Amniotic epithelial cell (primary cell): ENCODE measurements at places on chromosomes 3 and 15.

DNA sequence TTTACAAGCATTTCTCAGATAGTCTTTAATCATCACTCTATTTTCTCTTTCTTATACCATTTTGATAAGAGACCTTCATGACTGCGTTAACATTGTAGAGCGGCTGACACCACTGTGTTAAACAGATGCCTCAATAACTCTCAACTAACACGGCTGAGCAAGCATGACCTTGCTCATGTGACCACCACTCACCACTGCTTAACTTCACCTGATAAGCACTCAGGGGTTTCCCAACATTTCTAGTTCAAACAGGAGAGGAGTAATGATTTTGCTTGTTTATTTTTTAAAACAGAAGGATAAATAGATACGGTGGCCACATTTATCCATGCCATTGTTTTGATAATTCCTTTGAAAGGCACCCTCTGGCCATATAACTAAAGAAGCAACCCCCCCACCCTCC lies 37.7 kb upstream of the TMEM45A start:
- peak; percentile 64 for DNase-seq

DNA sequence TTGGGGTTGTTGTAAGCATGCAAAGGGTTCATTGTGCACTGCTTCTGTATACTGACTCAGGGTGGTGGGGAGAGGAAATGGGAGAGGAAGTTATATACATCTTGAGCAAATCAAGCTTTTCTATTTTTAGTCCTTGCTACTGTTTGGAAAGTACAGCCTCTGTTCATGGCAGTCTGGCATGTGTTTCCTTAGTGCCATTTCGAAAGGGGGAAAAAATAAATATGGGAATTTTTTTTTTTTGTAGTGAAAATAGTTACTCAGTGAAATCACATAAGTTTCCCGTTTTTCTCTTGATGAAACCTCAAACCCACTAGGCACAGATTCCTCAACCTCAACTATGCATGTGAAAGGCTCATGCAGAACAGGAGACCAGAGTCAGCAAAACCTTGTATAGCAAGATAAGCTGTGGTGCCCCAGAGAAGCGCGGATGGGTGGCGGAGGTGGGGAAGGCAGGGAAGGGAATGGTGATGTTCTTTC lies 353.3 kb downstream of the LPP start:
- DNase-seq, result peak; percentile 99

DNA sequence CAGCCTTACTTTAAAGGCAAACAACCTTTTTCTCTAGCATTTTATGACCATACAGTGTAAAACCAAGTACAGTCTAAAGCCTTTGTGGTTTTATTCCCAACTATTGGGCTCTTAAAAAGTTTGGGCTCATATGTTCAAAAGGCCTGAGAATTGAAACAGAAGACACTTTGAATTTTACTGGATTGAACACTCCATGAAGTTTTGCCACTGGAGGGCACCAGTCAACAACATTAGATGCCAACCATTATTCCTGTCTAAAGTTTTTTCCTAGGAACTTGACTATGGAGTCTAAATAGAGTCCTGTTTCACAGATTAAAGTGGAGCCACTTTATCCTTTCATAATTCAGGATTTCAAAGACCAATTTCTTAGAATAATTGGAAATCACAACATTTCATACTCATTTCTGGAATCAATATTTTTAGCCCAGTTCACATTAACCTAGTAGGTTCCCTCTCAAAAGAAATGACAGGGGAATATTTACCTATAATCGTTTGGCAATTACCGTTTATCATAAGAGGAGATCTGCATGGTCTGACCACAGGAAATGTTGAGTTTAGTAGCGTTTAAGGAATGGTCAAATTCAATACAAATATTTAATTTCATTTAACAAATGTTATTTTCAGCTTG lies 244.1 kb upstream of the PDZRN3 start:
- DNase-seq, result peak; percentile 21

DNA sequence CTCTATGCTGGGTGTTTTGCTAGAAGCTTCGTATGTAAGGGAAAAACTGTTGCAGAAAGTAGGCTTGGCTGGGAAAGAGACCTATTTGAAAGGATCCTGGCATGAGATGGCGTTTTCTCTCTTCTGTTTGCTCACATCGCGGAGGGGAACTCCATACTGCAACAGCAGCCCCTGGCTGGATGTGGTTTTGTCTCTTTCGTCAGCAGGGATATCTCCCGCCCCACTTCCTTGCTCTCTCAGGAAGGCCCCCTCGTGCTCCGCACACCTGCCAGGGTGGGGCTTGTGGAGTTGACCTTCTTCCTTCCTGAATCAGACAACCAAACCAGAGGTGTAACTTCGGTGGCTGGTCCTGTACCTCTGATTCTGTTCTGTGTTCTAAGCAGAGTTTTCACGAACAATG lies 26.4 kb upstream of the MYZAP start:
- peak; percentile 22 for DNase-seq

GRCh38 chr3:192851821-192852372 lies 65.8 kb downstream of the MB21D2 start:
- peak; percentile 79 for DNase-seq

DNA sequence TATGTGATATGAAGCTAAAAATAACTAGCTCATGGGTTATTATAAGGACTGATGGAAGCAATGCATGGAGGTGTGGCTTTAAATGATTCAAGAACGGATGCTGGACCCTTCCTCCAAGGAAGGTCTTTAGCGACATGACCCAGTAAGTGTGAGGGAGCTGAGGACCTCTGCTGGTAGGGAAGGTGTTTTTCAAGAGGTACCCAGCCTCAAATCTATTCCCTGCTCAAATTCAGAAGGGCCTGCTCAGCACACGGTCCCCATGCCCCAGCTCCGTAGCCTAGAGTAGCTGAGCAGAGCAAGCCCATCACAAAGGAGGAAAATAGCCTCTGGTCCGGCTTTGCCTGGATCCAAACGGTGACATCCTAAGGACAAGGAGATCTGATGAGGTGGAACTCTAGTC lies 266.2 kb upstream of the IGF1R start:
- no peak for DNase-seq

DNA sequence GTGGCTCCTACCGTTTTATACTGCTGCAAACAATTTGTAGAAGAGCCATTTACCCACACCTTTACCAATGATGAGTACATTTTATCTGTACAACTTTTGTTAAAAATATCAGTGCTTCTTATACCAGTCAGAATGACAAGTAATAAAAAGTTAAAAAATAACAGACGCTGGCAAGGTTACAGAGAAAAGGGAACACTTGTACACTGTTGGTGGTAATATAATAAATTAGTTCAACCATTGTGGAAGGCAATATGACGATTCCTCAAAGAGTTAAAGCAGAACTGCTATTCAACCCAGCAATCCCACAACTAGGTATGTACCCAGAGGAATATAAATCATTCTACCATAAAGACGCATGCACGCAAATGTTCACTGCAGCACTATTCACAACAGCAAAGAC lies 51.9 kb downstream of the ARRDC4 start:
- no peak for DNase-seq

- no peak for DNase-seq
These were observed 128.9 kb downstream of the MEGF11 start for GRCh38 chr15:66124651-66125050.

GRCh38 chr3:143382816-143383215 lies 263.2 kb downstream of the CHST2 start:
- no peak for DNase-seq

GRCh38 chr3:150091626-150092025 lies 120.9 kb upstream of the PFN2 start:
- no peak for DNase-seq

GRCh38 chr15:99135194-99135593 lies 30.3 kb downstream of the SYNM start:
- no peak for DNase-seq

DNA sequence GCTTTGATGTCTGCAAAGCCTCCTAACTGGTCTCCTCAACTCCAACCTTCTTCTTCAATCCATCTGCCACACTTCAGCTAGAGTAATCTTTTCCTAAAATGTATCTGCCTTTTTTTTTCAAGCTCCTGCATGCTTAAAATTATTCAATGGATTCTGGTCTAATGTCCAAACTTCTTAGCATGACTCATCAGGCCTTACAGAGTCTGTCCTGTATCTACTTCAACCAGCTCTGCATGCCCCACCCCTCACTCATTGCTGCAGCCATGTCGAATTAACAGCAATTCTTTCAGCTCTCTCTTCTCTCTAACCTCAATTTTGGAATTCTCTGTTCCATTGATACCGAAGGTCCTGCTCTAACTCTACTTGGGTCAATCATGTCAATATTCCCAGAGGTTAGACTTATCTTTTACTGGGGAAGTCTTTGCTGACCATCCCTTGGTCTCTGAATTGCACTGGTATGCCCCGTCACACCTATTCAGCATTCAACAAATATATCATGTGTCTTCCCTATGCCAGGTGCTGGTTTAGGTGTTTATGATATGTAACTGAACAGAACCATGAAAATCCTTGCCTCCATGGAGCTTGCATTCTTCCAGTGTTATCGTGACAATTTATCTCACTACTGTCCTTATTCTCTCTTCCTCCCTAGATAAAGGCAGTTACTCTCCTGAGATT lies 88.5 kb upstream of the NANOGP8 start:
- DNase-seq, result peak; percentile 32

DNA sequence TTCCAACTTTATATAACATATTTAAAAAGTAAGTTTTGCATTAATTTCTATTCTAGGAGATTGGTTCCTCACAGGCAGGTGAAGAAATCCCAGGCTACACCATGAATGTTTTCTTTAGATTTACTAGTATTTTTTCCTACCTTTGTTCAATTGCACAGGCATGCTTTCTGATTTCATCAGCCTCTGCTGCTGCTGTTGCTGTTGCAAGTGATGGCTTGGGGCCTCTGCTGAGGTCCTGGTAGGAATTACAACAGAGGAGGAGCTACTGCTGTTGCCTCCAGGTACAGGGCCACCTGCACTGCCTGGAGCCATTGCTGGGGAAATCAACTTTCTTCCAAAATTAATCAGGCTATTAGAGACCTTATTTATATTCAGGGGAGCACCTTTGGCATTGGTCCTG lies 353.3 kb downstream of the PLCL2 start:
- no peak for DNase-seq

- peak; percentile 75 for DNase-seq
These were observed 140.7 kb downstream of the VPS8 start for GRCh38 chr3:184952671-184953070.

GRCh38 chr3:126450744-126451143 lies 24.9 kb downstream of the ZXDC start:
- DNase-seq, result no peak

GRCh38 chr3:53970661-53971060 lies 79.0 kb upstream of the SELENOK start:
- no peak for DNase-seq
